Stimulated activated CD8-positive, alpha-beta memory T cell treated with anti-CD3 and anti-CD28 coated beads, Interleukin-4, amount 100 ng/mL, for 4 hours (primary cell): ENCODE measurements at places on chromosomes 5 and 9.

GRCh38 chr5:103829585-103829984 is 267.0 kb upstream of the NUDT12 start:
- DNase-seq, result no peak

DNA sequence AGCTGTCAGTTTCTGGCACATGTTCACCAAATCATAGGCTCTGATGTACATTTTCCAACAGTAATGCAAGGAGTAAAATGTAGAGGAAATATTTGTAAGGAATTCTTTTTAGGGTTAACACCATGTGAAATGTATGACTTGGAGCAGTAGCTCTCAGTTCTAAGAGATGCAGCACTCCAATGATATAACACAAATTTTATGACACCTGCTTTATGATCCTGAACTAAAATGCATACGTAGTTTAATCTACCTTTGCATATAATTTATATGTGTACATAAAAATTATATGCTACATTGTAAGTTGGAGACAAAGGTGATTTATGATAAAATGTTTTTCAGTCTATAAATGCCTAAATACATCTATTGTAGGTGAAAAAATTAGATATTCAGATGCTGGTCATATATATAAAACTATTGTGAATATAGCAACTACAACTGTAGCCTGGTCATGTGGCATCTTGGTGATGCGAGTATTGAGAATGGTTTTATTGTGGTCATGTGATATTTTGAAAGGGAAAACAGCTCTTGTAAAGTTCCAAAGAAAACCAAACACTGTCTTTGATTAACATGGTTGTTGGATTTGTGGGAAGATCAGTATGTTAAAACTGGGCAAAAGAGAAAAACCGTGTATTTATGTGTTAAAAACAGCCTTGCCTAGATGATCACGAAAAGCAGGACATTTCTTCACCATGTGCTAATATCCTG is 171.0 kb downstream of the TRIO start:
- no peak for DNase-seq

DNA sequence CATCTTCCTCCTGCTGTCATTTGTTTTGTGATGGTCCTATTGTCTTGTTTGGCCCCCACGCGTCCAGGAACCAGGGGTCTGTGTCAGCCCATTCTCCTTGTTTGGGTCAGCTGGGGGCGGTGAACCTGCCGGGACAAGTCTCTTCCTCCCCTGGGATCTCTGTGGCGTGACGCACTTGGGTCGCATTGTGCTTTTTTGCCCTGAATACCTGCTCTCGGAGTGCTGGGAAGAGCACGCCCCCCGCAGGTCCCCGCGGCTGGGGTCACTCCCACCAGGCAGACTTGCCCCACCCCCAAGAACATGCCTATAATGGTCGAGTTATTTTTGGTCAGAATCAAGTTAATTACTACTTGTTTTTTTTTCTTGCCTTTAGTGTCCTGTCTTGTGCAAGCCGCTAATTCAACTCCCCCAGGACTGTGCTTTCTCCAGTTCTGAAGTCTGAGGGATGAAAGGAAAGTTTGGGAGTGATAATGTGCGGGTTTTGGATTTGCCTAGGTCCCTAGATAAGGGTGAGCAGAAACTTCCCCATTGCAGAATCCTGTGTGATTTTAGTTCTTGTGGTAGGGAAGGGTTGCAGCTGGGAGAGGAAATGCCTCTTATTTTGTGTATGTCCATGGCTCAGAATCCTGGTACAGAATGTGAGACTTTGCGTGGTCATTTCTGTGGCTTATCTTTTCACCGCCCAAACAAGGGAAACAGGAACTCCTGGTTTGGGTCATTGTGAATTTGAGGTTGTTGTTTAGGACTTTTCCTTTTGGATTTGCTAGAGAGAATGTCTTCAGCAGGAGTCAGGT is 789 bp downstream of the ACER2 start:
- DNase-seq, result no peak

- no peak for DNase-seq
These were observed 51.0 kb downstream of the TMEM245 start for GRCh38 chr9:109068764-109069163.

DNA sequence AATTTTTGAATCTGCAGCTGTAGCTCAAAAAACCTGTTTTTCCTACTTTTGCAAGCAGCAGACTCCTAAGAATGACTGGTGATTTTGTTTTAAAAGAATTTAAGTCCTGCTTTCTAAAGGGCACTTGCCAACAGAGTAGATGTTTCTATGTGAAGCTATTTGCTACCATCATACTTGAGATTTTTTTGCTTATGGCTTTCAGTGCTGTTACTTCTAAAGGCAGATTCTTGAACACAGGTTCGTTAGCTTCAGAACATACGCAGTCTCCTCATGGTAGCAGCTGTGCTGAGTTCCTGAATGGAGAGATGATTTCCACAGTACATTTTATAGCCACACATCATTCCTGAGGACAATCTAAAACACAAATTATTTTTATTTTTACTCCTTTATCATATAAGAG is 24.4 kb upstream of the ELL2 start:
- DNase-seq, result no peak

GRCh38 chr9:95171001-95171400 is 146.5 kb downstream of the FANCC start:
- no peak for DNase-seq

DNA sequence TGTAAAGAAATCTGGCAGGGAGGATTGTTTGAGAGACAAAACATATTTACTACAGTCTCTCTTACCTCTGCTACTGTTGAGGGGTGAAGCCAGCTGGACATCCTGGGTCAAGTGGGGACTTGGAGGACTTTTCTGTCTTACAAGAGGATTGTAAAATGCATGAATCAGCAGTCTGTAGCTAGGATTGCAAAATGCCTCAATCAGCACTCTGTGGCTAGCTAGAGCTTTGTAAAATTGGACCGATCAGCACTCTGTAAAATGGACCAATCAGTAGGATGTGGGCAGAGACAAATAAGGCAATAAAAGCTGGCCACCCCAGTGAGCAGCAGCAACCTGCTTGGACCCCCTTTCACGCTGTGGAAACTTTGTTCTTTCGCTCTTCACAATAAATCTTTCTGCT is 995.8 kb upstream of the CDH6 start:
- DNase-seq, result no peak

DNA sequence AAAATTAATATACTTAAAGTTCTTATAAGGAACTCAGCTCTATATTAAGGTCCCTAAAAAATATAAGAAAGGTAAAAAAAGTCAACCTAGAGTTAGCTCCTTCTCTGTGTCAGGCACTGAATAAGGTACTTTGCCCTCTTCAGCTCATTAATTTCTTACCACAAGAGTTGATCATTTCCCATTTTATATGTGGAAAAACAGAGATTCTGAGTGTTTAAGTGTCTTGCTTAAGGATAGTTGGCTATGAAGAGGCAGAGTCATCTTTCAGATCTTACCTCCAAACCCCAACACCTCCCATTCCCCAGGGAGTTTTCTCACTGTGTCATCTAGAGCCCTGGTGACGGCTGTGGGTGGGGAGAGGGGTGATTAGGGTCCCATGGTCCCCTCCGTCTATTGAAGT is 40.6 kb downstream of the INSYN2B start:
- DNase-seq, result no peak

DNA sequence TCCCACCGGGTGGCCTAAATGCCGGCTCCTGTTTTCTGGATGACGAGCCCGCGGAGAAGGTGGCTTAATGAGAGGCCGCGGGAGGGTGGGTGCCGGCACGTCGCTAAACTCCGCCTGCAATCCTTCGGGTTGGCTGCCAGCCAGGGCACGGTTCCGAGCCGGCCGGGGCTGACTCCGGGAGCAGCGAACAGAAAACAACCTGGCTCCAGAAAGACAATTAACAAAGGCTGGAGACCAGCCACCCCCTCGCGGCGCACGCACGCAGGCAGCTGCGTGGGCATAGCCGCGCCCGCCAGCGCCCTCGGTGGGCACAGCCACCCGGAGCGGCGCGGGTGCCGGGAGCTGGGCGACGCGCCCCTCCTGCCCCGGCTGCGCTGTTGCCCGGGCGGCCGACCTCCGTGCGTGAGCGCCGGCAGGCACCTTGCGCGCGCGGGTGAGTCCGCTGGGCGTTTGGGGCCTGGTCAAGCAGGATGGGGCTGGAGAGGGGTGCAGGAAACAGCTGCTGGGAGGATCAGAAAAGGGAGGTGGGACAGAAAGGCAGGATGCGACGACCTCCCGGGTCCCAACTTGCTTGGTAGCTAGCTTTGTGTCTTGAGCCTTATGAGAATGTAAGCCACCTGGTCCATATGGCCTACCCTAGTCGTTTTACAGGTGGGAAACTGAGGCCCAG is at the start of gene ARHGEF37:
Gene ARHGEF37, plus strand, starts transcription at position 307 of the 670 bp plus-strand sequence. CDS start 16,272 bp downstream, outside the sequence.
- DNase-seq, result no peak

DNA sequence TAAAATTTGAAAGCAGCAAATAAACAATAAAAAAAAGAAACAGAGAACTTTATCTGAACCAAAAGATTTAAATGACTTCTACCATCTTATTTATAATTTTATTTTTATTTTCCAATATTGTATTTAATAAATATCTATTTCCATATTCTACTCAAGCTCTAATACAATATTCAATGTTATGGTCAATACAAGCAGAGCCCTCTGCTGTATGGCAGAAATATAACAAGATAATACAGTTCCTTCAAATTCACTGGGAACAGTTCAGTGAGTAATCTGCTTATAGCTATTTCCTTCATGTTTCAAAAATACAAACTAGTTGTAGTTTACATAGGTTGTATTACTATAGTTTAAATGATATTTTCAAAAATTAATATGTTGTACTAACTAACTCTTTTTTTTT is 332.7 kb downstream of the PRDM9 start:
- DNase-seq, result no peak

- DNase-seq, result no peak
These were observed 133.2 kb upstream of the LHFPL2 start for GRCh38 chr5:78781611-78782286.

DNA sequence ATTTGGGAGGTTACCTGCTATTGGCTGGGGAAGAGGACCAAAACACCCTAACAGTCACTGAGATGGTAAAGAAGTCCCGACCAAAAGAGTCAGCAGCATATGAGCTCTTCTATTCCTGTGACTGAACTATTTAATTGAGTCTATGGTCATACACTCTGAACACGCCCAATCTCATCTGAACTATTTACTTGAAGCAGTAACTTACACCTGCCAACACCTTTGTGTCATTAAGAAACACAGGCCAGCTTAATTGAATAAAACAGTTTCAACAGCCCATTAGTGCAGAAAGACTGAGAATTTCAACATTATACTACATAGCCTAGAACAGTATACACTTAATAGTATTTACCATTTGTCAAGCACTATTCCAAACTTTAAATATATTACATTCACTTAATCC is 47.8 kb downstream of the NR6A1 start:
- DNase-seq, result no peak

GRCh38 chr5:96509721-96510350 is 76.8 kb upstream of the PCSK1 start:
- no peak for DNase-seq

- no peak for DNase-seq
These were observed 441.6 kb downstream of the GADD45G start for GRCh38 chr9:90046317-90046861.

DNA sequence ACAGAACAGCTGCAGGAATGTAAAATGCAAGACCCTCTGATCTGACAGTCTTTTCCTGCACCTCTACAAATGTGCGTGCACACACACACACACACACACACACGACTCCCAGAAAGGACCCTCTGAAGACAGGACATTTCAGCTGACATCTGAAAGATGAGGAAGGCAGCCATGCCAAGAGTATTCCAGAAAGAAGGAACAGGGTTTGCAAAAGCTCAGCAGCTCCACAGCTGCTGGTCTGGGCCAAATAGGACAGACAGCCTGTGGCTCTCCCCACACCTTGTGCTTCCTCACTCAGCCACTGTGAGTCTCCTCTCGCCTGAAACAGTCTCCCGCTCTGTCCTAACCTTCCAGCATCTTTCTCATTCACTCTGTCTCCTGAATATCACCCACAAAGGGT is 189.0 kb downstream of the PALM2AKAP2 start:
- no peak for DNase-seq

DNA sequence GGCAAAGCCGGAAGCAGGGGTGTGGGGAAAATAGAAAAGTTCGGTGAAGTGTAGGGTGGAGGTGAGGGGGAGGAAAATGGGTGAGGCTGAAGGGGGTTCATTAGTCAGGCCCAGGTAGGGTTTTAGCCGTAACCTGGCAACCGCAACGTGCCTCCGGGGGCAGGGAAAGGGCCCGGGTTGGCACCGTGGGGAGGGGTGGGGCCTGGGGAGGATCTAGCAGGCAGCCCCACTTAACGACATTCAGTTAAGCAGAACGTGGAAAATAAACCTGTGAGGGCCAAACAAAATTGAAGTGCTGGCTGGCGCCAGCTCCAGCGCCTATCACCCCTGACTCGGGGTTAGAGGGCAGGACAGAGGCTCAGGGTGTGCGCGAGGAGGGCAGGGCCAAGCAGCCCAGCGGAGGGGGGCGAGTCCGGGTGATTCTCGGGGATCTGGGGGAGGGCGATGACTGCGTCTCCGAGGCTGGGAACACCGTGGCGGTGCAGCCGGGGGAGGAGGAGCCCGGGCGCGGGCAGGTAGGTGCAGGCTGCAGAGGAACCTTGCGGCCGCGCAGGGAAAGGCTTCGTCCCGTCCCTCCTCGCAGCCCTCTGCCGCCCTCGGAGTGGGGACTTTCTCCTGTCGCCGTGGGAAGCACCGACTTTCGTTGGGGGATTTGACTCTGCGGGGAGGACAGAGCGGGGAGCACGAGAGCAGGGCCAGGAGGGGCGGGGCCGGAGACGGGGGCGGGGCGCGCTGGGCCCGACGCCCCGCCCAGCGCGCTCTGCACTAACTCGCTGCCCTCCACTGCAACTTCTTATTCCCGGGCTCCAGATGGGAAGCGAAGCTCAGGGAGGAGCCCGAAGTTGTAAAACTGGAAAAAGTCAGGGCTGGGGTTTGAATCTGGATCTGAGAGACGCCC is 5.1 kb downstream of the RGS14 start:
- peak; percentile 32 for DNase-seq

GRCh38 chr9:32581512-32582143 is 8.7 kb upstream of the NDUFB6 start:
- DNase-seq, result no peak

- DNase-seq, result no peak
These were observed 107.6 kb upstream of the PHYKPL start for GRCh38 chr5:178340187-178340586.

DNA sequence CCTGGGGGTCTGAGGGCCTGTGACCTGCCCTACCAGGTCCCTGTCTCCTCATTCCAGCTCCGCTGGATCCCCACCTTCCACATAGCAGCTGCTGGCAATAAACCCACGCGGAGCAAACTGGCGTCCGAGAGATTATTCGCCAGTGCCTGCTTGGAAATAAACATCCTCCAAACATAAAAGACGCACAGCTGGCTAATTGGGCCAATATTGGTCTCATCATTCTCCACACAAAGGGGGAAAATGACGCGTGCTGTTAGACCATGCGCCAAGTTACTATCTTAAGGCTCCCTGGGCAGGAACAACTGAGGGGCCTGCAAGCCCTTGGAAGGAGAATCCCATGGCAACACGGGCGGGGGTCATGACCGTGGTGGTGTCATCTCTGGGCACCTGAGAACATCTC is 73.3 kb upstream of the SARDH start:
- no peak for DNase-seq
